Calu3 (cell line): ENCODE measurements at places on chromosomes 13 and 19.

- no peak for DNase-seq
Measured at GRCh38 chr13:97005625-97006262, 11.5 kb upstream of the OXGR1 start.

GRCh38 chr19:10061717-10062310 is 24.3 kb upstream of the SHFL start:
- no peak for DNase-seq

DNA sequence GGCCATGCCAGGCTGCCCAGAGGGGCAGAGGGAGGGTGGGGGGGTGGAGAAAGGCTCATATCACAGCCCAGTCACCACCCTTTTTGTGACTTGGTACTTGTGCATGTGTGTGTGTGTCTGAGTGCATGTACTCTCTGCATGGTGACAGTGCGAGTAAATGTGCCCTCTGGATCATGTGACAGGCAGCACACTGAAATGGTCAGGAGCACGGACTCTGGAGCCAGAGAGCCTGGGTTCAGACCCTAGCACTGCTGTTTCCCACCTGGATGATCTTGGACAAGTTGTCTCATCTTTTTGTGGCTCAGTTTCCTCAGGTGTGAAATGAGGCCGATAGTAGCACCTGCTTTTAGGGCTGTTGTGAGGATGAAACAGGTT is 2.0 kb downstream of the CIC start:
- DNase-seq: no peak

DNA sequence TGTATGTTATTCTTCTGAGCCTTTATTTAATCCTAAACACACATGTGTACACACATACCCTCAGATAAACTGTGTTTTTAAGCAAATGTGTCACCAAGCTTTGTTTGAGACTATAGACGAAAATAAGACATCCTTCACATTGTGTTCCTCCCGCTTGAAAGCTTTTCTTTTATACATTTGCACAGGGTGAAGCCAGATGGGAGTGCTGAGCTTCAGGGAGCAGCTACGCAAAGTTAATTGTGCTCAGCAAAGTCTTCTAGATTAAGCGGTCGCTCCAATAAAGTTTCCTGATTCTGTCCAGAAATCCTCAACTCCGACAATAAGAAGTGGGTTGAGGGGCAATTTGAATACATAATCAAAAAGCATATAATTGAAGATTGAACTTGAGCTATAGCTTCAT is 117.2 kb upstream of the ARGLU1 start:
- no peak for DNase-seq

GRCh38 chr13:27463500-27463899 is 13.1 kb upstream of the MTIF3 start:
- DNase-seq: no peak

- peak; percentile 81 for DNase-seq
Measured at GRCh38 chr19:51552996-51553725, 17.9 kb upstream of the ZNF175 start.

GRCh38 chr13:90896002-90896401 is 451.5 kb upstream of the MIR17HG start:
- no peak for DNase-seq

DNA sequence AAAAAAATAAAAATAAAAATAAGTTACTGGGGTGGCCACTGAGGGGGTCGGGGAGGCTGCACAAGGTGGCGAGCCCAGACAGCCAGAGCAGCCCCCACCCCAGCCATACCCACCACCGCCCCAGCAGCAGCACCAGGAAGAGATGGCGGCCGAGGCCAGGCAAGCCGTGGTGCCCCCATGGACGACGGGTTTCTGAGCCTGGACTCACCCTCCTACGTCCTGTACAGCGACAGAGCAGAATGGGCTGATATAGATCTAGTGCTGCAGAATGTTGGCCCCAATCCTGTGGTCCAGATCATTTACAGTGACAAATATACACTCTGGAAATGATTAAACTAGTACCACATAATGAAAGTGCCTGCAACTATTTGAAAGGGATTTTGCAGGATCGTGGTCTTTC is 71.6 kb upstream of the ZDHHC20 start:
- no peak for DNase-seq

DNA sequence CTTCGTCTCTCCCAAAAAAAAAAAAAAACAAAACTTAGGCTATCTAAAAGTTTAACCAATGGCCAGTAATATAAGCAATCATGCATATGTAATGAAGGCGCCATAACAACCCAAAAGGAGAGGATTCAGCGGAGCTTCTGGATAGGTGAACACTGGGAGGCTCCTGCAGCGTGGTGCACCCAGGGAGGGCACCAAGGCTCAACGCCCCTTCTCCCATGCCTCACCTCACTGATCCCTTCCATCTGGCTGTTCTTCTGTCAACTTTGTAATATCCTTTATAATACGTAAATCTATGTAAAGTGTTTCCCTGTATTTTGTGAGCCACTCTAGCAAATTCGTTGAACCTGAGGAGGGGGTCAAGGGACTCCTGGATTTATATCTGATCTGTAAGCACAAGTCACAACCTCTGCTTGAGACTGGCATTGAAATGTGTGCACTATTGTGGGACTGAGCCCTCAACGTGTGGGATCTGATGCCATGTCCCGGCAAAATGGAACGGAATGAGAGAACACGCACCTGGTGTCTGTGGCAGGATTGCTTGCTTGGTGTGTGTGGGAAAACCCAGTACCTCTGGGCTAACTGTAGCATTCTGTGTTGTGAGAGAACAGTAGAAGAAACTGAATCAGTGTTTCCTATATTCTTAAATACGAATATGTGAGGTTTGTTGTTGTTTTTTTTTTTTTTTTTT is 521 bp upstream of the ZNF665 start:
- DNase-seq: no peak

DNA sequence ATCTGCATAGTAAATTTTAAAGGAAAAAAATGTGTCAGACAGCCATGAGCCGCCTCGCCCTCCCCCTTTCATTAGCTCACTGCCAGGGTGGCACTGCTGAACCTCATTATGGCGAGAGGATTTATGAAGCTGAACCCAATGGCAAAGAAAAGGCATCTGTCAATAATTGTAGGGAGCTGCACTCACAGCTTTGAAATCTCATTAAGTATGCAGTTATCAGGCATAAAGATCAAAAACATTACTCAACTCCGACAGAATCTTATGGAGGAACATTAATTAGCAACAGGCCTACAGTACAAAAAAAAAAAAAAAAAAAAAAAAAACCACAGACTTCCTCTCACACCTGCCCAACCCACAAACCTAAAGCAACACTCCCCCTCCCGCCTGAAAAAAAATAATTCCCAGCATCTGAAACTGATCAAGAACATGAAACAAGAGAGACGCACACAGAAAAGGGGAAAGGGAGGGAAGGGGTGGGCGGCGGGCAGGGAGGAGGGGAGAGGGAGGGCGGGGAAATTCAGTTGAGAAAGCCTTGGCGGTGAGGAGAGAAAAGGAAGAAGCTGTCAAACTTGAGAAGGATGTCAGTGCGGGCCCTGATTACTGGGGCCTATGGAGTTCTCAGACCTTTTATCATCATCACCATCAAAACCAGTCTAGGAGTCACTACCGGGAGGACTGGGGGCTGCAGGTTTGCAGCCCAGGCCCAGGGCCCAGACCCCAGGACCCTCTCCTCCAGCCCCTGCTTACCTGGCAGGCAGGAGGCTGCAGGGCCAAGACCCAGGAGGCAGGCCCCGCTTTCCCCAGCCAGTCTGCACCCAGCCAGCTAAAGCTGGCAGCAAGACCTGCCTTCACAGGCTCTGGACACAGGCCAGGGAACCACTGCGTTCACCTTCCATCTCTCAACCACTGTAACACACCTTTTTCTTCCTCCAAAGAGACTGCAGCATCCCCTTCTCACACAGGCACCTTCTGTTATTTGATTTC is 8.9 kb downstream of the TSHZ3 start:
- DNase-seq: no peak
